Stimulated activated CD4-positive, alpha-beta T cell treated with anti-CD3 and anti-CD28 coated beads, TNF-alpha, amount 100 ng/mL, for 4 hours (primary cell): ENCODE measurements at places on chromosomes 4 and X.

DNA sequence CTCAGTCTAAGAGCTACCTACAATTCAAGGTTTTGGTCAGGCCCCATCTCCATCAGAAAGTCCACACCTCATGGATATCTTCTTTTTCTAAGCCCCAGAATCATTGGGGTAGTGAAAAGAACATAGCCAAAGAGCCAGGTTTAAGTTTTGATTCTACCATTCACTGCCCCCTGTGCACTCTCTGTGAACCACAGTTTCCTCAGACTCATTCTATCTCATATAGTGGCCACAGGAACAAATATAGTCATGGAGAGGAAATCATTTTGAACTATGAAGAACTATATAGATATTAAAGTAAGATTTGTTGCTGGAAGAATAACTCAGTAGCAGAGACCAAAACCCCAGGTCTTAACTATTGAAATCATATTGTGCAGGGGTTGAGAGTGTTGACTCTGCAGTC lies 3.3 kb downstream of the SYTL5 start:
- DNase-seq = no peak

DNA sequence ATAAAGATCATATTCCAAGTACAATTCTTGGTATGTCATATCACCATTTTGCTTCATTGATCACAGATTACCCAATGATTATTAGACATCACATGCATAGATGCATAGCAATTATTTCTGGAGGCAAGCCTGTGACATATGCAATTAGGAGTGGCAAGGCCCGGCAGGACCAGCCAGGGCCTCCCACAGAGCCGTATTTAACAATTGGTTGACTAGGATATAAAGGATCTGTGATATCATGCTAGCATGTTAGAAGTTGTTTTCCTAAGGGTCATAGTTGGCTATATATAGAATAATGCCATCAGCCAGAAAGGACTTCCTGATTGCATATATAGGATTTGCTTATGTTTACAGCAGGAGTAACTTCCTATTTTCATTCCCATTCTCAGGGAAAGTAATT lies 103.5 kb upstream of the OTUD4 start:
- no peak for DNase-seq

DNA sequence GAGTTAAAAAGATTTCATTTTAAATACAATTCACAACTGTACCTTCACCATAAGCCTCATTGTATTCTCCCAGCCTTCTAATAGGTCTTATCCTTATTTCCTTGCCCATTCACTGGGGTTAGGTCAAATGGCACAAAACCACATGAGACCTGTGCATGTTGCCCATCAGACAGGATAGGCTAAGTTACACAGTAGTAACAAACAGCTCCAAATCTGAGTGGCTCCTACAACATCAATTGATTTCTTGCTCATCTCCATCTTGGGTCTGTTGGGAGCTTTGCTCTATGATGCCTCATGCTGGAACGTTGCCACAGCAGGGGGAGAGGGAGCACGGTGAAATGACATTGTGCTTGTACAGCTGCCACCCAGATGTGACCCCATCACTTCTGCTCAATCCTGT lies 70.6 kb downstream of the DHX15 start:
- DNase-seq = no peak

DNA sequence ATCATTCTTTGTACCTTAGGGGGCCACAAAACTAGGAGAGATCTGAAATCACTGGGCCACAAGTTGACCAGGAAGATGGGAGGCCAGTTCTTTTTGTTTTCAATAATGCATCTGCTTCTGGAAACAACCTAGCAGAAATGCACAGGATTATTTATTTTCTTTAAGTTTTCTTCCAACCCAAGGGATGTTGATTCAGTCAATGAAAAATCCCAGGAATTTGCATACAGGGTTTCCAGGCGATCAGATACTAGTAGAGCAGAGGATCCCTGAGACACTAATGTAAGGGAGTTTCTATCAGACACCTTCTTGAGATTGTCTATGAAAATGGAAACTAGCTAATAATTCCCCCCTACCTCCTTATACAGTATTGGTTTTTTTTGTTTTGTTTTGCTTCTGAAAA lies 7.4 kb downstream of the ATOH1 start:
- no peak for DNase-seq

DNA sequence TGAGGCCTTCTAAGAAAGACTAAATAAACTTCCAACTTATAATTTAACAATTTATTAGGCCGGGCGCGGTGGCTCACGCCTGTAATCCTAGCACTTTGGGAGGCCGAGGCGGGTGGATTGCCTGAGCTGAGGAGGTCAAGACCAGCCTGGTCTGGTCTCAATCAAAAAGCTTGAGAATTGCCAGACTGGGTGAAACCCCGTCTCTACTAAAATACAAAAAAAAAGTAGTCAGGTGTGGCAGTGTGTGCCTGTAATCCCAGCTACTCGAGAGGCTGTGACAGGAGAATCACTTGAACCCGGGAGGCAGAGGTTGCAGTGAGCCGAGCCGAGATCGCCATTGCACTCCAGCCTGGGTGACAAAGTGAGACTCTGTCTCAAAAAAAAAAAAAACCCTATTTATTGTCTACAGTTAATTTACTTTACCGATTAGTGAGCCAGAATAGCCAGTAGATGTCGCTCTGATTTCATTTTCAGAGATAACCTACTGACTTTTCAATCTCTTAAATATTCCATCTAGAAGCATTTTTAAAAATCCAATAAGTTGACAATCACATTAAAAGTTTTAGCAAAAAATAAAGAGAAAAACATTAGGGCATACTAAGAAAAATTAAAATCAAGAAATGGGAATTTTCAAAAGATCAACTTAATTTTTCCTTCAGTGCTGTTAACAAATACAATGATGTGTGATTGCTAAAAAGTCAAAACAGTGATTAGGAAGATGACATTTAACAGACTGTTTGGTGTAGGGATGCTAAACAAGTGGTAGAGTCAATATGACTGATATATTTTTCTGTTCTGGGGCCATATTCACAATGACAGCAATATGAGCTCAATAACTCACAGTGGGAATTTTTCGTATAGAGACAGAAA lies 4.3 kb upstream of the SHROOM3 start:
- no peak for DNase-seq

DNA sequence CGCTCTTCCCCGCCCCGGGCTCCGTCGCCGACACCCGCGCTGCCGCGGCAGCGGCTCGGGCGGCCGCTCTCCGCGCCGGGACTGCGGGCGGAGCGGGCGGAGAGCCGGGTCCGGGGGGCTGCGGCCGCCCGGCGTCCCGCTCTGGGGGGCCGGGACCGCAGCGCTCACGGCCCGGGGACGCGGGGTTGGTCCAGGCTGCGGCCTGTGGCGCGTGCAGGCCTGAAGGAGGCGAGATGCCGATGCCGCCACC lies 492 bp downstream of the GALNT7 start:
- no peak for DNase-seq

DNA sequence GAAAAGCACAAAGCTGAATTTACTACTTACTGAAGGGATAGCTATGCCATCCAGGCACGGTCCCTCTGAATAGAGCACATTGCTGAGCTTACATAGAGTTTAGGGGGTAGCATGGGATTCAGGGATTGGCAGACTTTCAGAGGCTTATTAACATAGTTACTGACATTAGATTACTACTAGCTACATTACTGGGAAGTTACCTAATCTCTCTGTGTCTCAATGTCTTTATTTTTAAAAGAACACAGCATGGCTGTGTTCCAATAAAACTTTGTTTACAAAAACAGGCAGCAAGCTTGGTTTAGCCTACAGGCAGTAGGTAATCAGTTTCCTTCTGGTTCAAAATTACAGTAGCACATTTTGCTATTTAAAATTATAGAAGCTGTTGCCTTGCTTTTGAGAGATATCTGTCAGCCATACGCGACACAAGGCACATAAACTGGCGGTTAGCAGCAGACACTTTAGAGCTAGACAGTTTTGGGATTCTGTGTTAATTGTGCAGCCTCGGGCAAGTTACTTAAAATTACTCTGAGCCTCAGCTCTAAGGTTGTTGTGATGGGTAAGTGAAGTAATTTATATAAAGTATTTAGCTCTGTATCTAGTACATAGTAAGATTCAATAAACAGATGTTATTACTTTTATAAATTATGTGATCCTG lies 6.9 kb downstream of the KLHL8 start:
- DNase-seq = no peak

DNA sequence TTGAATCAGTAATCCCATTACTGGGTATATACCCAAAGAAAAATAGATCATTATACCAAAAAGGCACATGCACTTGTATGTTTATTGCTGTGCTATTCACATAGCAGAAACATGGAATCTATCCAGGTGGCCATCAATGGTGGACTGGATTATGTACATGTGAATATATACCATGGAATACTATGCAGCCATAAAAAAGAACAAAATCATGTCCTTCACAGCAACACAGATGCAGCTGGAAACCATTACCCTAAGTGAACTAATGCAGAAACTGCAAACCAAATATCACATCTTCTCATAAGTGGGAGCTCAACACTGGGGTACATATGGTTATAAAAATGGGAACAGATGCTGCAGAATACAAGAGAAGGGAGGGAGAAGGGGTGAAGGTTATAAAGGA lies 110.7 kb downstream of the ABCB7 start:
- DNase-seq = no peak

DNA sequence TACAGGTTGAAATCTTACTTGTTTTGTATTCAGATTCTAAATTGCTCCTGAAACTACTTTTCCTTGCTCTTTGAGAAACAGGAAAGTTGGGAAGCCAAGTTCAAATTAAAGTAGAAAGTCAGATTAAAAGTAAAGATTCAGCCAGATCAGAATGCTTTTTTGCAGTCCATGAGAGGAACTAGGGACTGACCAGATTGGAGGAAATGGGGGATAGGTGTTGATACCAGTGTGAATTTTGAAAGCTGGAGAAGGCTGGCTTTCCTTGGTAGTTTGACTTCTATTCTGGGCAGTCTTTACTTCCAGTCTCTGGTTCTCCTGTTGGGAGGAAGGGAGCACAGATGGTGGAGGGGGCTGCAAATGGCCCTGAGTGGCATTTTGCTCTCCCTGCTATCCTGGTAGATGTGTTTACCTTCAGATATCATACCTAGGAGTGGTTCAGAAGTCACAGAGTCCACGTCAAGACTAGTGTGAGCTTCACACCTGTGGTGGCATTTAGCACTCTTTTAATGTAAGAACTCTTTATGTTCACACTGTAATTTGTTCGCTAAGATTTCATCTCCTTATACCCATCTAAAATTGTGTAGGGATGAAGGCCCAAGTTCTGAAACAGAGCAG lies 68.8 kb downstream of the FNIP2 start:
- DNase-seq = no peak

DNA sequence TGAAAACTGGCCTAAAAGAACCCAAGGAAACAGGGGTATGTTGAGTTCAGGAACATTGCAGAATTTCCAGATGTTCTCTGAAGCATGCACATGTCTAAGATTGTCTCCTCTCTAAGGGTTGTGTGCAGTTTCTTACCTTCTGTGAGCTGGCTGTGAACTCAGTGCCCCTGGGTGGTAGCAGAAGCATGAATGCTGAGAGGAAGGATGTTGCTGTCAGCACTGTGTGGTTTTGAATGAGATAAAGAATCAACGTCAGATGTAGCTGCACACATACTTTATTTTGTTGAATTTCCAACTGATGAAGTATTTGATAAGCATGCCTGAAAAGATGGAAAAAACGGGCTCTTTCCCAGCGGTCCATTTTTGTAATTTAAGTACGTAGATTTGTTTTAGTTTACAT lies 23.8 kb upstream of the CD38 start:
- no peak for DNase-seq

DNA sequence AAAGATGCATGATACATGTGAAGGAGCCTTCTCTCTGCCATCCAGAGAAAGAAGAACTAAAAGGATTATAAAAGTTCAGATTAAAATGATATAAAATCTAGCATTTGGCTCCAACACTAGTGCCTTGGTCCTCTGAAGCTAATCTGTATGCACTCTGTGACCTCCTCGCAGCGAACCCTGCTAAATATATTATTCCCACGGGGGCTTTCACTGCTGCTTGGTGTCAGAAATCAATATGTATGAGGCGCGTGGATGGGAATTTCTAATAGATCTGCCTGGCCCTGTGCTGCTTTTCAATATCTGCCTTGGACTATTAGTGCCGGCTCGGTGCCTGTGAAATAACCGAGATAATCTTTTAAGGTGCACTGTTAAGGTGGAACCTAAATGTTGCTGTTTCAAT lies 69.7 kb downstream of the CXXC4 start:
- no peak for DNase-seq

- DNase-seq = no peak
These were observed 181.3 kb upstream of the STK26 start for GRCh38 chrX:131841496-131842437.

DNA sequence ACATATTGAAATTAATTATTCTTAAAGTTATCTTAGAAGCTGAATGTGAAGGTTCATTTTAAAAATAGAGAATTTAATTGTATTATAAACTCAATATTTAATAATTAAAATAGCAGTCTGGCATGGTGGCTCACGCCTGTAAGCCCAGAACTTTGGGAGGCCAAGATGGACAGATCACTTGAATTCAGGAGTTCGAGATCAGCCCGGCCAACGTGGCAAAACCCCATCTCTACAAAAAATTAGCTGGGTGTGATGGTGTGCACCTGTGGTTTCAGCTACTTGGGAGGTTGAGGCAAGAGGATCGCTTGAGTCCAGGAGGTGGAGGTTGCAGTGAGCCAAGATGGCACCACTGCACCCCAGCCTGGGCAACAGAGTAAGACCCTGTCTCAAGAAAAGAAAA lies 659.9 kb upstream of the AGA start:
- no peak for DNase-seq

DNA sequence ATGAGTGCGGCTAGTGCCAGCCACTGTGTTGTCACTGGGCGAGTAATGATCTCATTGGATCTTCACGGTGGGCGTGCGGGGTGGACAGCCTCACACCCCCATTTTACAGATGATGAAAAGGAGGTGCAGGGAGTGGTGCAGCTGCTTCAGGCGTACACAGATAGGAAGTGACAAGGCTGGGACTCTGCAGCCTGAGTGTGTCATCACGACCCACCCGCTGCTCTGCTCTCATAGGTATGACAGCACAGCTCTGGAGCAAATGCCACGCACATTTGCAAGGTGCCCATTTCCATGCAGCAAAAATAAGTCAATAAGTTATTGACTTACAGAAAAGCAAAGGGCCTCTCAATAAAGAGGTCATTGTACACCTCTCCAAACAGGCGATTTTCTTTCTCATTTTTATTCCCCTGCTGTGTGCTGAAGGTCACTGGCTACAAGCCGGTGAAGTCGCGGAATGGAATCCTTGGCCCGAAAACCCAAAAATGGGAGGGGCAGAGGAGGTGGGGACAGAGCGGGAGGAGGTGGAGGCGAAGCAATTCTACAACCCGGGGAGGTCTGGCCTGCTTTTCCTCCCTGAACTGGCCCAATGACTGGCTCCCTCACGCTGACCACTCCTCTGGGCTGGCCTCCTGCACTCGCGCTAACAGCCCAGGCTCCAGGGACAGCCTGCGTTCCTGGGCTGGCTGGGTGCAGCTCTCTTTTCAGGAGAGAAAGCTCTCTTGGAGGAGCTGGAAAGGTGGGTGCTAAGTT lies at the start of gene SOD3:
SOD3 (plus strand) TSS at position 658 of the 750 bp plus-strand sequence. CDS start 3,949 bp downstream, outside the sequence.
- DNase-seq = no peak

DNA sequence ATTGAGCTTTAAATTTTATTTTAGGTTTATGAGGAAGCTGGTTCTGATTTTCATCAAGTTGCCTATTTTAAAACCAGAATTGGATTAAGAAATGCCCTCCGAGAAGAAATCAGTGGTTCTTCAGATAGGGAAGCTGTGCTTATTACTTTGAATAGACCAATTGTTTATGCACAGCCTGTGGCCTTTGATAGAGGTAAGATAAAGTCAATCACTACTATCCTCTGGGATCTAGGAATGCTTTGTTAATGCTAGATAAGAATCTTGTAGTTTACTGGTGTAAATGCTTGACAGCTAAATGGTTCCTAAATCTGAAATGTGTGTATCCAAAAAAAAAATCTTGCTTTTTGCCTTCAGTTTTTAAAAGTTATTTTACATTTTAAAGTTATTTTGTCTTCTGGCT lies 73.0 kb upstream of the ADAD1 start:
- no peak for DNase-seq
